ENCODE measurements at places on chromosomes 6 and 20.

DNA sequence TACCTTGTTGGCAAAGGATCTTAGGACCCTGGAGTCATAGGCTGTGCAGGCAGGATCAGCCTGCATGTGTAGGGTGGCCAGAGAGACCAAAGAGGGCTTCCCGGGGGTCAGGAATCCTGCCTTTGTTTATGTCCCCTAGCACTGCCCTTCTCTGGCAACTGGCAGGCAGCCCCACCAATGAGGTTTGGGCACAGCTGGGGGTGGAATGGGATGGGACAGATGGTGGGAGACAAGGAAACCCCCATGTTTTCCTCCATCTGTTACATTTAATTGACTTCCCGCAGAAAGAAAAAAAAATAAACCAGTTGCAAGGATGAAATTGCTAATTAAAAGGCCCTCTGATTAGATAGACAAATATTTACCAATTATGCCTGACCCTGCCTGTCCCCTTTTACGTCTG, 27.6 kb downstream of the CD40 start:
- DNase-seq: no peak

- no peak for DNase-seq
These were observed 83.6 kb downstream of the TMEM170B start for GRCh38 chr6:11621119-11621518.

- DNase-seq: no peak
These were observed 19.8 kb downstream of the SH3BGRL2 start for GRCh38 chr6:79650950-79651349.

GRCh38 chr6:118565311-118565960, 17.3 kb downstream of the PLN start:
- DNase-seq: peak; percentile 65

DNA sequence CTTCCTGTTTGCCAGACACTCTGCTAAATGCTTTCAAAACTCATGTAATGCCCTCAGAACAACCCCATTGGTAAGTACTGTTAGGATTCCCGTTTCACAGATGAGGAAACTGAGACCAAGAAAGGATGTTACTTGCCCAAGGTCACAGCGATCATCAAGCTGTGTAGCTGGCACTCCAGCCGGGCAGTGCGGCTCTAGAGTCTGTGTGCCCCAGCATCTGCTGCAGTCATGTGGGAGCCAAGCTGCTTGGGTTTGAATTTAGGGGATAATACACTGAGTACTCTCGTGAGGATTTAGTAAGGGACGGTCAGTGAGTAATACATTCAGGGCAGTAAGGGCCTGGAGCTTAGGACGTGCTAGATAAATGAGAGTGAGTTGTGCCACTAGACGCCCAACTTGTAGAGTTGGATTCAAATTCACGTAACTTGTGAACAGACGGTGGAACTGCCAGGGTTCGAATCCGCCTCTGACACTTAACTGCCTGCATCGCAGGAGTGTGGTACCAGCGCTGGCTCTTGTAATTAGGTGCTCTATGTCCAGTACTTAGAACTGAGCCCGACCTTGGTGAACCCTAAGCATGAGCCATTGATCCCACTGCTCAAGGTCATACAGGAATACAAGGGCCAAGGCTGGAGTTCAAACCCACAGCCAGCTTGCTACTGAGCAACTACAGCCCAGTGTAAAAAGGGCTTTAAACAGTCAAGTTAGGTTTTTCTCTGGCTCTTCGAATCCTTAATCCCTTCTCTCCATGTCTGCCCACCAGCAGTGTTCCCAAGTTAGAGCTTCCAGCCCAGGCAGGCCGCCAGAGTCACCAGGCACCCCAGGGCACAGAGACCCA, 70.2 kb downstream of the EYA2 start:
- DNase-seq: no peak

GRCh38 chr6:7561153-7561964, 19.9 kb downstream of the DSP start:
- DNase-seq: no peak

DNA sequence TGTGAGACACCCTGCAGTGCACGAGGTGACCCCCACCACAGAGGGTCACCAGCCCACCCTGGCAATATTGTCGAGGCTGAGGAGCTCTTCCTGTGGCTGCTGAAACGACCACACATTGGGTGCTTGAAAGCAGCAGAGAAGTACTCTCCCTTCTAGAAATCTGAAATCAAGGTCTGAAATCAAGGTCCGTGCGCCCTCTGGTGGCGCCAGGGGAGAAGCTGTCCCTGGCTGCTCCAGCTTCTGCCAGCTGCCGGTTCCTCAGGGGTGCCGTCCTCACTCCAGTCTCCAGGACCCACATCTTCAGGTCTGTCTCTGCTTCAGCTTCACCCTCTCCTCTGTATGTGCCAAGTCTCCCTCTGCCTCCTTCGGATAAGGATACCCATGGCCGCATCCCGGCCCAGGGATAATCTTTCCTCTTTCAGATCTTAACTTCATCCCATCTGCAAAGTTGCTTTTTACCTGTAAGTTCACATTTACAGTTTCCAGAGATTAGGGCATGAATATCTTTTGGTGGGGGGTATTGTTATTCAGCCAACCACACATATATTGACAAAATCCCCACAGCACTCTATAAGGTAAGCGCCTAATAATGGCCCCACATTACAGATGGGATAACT, 108.3 kb upstream of the PHACTR3 start:
- peak; percentile 50 for DNase-seq

- no peak for DNase-seq
These were observed 94.9 kb upstream of the C6orf118 start for GRCh38 chr6:165404296-165404695.

DNA sequence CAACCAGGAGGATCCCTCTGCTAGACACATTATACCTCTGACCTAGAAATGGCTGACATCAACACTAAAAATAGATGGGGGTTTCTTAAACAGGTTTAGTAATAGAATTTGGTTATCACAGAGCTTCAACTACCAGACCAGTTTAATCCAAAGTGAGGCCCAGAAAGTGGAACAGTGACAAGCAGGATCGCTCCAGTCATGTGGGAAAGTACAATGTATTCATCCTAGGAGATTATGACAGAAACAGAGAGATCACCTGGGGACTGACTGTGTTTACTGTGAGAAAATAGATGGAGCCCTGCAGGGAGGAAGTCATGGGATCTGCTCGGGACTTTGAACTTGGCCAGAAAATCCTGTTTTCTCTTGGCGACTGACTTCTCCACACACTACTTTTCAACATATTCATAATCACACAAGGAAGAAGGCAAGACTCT, 238.7 kb upstream of the SOX4 start:
- DNase-seq: no peak

DNA sequence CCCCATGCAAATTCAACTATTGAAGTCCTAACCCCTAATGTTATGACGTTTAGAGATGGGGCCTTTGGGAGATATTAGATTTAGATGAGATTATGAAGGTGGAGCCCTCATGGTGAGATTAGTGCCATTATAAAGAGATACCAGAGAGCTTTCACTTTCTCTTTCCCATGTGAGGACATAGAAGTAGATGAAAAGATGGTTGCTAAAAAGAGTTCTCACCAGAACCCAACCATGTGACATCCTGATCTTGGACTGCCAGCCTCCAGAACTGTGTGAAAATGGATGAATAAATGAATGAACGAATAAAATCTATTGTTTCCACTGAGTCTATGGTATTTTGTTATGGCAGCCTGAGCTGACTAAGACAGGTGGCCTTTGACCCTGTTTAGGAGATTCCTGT, 50.6 kb upstream of the FBXO30 start:
- peak; percentile 25 for DNase-seq

DNA sequence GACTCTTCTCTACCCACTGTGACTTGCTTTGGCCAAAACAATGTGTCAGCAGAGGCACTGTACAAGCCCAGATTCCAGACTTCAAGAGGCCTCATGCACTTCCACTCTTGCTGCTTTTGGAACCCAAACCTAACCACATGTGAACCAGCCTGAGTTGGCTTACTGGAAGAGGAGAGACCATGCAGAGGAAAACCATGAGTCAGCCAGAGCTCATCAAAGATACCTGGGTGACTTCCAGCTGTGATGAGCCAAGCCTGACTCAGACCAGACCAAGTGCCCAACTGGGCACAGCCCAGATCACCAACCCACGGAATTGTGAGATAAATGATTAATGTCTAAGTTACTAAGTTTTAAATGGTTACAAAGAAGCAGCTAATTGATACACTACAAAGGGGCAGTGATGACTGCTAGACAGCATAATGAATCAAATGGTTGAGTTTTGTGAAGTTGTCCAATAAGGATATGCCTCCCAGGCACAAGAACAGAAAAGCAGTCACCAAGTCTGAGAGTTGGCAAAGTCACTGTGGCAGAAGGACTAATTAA, 16.2 kb upstream of the BEND6 start:
- no peak for DNase-seq

- DNase-seq: no peak
These were observed 367.6 kb downstream of the THBS2 start for GRCh38 chr6:168885751-168886742.

GRCh38 chr6:18707714-18708439, 320.7 kb downstream of the RNF144B start:
- DNase-seq: no peak

- DNase-seq: no peak
These were observed 17.3 kb downstream of the FARS2 start for GRCh38 chr6:5278565-5279120.

DNA sequence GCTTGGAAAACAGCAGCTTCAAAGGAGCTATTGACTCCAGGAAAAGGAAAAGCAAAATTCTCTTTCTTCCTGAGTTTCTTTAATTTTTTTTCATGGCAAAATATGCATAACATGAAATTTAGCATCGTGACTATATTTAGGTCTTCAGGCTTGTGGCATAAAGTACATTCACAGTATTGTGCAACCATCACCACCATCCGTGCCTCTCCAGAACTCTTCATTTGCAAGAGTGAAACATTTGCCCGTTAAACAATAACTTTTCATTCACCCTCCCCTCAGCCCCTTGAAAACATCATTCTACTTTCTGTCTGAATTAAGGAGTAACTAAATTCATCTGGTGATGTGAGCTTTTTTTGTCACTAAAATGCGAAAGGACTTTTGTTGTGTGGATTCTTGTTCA, 251.7 kb downstream of the PHACTR1 start:
- no peak for DNase-seq

DNA sequence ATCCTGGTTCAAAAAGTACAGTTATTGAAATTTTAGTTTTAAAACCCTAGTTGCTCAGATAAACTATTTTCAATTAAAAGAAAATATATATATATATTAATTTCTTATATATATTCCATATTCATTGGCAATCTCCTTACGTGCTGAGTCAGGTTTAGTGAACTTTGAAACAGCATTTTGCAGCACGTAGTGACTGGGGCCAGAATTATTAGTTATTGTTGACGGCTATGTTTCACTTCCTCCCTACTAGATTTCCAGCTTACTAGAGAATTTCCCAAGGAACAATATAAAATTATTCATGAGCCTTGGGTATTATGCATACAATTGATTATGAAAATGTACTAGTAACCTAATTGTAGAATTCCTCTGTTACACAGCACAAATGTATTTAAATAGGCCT, 150.3 kb downstream of the KLHL32 start:
- no peak for DNase-seq

GRCh38 chr6:164114051-164114450, 699.5 kb downstream of the QKI start:
- no peak for DNase-seq

GRCh38 chr6:6751266-6751596, 162.7 kb downstream of the LY86 start:
- DNase-seq: no peak

DNA sequence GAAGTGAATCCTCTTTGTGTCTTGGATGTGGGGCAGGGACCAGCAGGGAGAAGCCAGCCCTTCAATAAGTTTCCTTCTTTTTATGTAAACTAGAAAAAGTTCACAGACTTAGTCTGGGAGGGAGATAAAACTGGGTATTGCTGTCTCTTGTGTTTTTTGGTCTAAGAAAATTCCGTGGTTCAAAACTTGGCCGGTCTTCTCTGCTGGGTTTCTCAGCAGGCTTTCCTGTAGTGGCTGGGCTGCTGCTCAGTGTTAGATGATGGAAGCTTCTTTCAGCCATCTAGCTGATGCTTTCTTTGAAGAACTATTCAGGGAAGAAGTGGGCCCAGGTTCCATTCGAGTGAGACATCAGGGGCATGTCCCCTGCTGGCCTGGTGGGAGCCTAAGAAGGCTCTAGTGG, 70.7 kb upstream of the SCP2D1 start:
- no peak for DNase-seq
